ENCODE measurements at places on chromosomes 16 and 17.
A peak's percentile ranks its signal among the peaks of the same experiment; 100 is the strongest.

GRCh38 chr17:43864161-43864984, 17.4 kb downstream of the CD300LG start:
- no peak for DNase-seq

GRCh38 chr17:68711858-68712257, 110.7 kb upstream of the FAM20A start:
- DNase-seq = peak; percentile 66

GRCh38 chr16:85750146-85750826, 610 bp downstream of the C16orf74 start:
- no peak for DNase-seq

GRCh38 chr17:78112518-78113471, 15.8 kb downstream of the TMC6 start:
- no peak for DNase-seq

GRCh38 chr16:78522327-78522726, 422.9 kb downstream of the WWOX start:
- DNase-seq = no peak

All from AG09319 (cell line).